ENCODE measurements at places on chromosomes 2 and 18.

DNA sequence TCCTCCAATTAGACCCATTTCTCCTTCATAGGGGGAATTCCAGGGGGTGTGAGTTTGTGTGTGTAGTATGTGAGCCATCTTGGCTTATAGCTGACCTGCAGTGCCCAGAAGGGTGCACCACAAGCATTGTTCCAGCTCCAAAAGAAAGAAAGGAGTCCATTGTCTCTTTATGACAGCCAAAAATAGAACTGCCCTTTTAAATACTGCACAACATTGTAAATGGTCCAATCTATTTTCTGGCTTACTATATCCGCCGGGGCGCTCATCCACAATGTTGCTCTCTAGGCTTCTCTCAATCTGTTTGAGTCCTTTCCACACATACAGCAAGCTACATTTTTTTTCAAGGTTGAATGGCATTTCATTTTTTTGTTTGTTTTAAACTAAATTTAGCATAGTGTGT is 517.5 kb downstream of the STK39 start:
- no peak for DNase-seq

DNA sequence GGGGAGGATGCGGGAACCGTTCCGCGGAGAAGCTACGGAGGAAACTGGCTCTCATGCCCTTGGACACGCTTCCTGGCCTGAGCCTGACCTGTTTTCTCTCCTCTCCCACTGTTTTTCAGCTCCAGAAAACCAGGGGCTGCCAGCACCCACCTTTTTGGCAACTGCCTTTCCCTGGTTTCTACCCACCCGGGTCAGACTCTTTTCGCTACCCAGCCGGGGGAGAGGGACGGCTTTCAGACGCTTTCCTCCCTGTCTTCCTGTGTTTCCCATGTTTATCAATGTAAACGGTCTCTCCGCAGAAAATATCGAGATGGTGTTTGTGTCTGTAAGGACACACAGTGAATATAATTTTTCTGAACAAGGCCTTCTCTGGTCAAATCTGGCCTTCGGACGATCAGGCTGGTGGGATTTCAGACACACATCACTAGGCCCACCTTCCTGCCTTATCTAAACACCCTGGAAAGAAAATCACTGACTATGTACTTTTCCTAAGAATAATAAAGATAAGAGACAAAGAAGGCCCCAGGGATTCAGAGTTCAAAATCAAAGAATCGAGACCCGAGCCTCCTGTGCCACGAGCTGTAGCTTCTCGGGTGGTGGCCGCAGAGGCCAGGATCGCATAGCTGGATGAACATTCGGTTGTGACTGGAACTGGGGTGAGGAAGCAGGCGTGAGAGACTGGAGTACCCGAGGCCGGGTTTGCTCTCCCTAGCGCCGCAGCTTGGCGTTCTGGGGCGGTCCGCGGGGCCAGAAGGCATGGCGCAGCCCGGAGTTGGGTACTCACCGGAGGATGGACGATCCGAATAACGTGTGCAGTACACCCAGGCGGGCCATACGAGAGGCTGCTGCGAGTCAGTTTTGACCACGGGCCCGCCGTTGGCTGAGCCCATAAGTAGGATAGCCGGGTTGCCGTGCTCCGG is 1.7 kb downstream of the EN1 start:
- no peak for DNase-seq

- DNase-seq: no peak
Observed at GRCh38 chr2:113124181-113124961, 3.0 kb upstream of the IL1RN start.

DNA sequence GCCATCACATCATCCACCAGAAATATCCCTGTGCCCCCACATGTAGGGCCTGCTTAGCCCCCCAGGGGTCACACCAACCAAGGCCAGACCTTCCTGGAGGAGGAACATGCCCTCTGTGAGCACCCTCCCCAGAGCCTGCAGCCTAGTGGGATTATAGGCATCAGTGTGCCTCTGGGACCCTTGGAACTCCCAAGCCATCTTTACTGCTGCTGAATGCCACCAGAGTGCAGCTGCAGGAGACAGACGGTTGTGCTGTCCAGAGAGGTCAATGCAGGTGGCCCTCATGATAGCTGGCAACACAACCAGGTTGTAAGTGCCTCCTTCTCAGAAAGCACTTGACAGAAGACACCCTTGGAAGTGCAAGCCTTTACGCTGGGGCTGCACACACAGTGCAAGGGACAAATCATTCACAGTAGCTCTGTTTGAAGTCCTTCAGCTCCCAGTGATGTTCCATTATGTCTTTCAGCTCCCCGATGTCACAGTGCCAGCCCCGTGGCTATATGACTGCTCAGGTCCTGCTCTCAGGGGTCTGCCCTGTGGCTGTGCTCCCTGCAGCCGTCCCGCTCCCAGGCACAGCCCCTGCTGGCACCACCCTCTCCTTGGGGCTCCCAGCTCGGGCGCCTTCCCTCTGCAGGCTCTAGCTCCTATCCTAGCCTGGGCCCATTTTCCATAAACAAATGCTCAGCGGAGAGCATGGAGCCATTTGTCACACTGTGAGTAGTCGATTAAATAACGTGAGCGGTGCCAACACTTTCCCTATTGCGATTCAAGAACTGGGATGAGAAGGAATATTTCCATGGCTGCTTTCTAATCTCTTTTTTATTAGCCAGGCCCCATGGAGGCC is 65.1 kb downstream of the EDAR start:
- DNase-seq: no peak

- DNase-seq: no peak
Observed at GRCh38 chr2:44599130-44599529, 237.4 kb downstream of the CAMKMT start.

GRCh38 chr2:71530211-71530610 is 76.8 kb downstream of the DYSF start:
- no peak for DNase-seq

DNA sequence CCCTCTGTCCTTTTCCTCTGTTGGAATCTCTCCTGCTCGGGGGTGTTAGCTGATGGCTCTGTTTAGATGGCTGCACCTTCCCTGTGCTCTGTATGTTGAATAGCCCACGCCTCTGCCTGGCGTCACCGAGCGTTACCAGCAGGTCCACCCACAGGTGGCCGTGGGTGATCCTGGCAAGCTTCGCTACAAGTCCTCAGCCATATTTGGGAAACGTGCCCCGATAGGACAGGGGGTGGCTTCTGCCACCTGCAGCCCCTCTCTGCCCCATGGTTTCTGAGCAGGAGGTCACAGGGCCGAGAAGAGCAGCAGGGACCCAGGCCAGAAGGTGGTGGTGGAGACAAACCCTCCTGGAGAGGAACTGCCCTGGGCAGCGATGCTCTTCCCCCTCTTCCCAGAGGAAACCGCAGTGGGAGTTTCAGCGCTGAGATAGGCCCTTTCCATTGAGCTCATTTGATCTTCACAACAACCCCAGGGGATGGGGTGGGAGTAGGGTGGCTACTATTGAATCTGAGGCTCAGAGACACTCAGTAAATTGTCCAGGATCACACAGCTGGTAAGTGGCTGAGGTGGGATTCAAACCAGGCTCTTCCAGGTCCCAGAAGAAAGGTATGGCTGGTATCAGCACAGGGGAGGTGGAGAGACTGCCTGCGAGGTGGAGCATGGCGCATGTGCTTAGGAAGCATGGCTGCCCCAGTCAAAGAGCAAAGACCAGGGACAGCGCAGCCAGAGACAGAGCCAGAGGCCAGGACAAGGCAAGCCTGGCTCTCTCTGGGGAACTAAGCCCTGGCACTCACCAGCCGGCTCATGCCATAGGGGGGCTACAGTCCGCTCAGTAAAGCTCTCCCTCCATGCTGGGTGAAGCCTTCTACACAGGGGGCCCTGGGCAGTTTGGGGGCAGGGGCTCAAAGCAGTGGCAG is 15.0 kb downstream of the NGEF start:
- DNase-seq: no peak

DNA sequence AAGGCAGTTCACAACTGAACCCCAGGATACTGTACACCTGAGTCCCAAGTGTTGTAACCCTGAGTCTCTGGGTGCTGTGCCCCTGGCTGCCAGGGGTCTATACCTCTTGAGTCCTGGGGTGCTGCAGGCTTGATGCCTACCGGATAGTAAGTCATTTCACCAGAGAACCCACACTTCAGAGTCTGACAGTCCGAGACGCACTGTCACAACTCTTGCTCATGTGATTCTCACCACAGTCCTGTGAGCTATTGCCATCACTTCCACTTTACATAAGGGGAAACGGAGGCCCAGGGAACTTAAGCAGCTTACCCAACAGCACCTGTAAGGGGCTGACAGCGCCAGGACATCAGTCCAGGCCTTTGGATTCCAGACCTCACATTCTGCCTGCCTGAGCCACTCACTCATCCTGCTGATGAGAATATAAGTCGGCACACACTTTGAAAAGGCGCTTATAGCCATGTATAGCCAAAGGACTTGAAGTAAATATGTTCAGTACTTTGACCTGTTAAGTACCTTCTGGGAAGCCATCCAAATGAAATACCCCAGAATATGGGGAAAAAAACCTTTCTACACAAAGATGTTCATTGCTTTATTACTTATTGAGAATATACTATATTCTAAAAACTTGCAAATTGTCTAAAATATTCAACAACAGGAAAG is 180.7 kb upstream of the ID2 start:
- no peak for DNase-seq

DNA sequence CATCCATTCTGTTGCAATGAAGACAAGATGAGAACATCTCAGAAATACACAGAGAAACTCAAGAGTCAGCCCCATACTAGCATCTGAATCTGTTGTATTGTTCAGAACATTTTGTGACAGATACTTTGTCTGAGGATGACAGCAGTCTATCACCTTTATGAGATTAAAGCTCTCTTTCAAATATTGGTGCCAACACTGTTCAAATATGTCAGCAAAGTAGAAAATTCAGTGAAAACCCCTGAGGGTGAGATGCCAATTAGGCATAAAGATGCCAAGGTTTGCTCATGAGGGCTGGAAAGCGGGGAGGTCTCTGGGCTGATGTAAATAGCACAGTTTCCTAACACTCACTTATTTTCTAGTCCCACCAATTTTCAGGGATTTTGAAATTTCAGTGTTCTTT is 1054.2 kb upstream of the CRIM1 start:
- no peak for DNase-seq

DNA sequence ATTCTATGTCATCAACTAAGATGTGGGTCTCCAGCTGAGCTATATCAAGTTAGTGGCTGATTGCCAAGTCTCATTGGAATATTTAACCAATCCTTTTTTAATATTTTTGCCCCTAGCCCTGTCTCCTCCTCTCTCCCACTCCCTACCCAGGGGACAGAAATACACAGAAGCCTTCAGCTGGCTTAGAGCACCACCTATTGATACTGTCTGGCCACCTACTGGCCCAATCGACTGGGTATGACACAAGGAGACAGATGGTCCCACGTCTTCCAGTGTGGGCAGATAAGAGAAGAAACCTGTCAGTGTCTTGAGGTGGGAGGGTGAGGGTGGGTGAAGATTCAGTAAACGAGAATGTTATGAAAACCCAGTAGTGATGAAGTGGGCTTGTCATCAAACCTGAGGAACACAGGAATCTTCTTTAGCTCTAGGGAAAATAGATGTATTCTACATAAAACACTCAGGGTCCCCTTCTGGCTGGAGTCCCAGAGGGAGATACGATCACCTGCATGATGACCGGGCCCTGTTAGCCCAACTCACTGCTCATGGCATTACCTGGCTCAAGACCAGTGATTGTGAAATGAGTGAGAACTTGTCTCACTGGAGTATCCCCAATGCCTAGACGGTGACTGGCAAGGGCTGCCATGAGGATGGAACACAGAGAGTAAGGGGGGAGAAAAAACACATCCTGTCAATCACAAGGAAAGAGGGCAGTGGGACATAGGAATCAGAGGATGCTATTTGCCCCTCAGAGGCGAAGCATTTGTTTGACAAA is 26.7 kb downstream of the POLR1A start:
- no peak for DNase-seq

DNA sequence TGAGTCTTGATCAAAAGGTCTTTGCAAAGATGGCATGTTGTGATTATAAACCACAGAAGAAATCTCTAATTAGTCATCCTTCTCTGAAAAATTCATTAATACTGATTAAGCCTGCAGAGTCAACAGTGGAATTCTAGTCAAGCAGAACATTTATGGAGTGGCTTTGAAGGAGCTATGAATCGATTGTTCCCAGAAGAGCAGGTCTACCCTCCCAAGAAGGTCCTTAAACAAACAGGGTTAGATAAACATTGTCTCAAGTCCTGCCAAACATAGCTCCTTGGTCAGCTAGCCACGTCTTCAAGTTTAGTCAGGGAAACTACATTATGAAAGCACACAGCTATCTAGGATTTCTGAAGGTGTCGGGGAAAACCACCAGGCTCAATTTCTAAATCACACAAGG is 88.9 kb downstream of the ITGA4 start:
- no peak for DNase-seq

DNA sequence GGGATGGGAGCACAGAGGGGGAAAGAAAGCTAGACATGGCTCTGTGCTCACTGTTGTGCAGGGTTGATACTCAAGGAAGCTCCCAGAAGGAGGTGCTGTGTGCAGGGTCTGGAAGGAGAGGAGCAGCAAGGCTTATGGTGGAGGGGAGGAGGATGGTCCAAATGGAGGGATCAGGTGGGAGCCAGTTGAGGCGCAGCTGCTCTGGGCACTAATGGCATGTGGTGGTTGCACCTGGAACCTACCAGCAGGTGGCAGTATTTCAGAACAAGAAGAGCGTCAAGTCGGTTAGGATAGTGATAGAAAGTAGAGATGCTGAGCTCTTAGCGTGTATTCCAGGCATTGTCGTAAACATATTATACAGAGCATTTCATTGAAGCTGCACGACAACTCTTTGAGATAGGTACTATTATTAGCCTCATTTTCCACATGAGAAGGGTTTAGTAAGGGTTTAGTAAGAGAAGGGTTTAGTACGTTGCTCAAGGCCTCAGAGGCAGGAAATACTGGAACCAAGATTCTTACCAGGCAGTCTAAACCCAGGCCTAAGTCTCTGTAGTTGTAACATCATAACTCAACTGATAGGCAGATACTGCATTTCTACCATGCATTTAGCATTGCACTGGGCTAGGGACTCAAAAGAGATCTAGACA is 223.7 kb downstream of the CYP26B1 start:
- DNase-seq: peak; percentile 65

- DNase-seq: no peak
Observed at GRCh38 chr2:199405241-199405640, 52.5 kb downstream of the SATB2 start.

DNA sequence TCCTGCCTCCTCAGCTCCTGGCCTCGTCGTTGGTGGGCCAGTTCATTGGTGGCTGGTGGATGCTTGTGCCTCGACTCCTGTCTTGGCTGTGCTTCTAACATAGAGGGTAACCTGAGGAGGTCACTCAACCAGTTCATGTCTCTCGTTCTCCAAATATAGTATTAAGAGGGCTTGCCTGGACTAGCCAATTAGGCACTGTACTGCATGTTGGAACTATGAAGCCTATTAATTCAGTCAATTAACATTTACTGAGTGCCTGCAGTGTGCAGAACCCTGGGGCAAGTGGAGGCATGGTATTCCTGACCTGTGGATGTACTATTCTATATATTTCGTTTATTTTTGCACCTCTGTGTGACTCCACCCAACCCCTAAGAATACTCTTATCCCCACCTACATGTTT is 89.9 kb upstream of the PELI1 start:
- DNase-seq: no peak

GRCh38 chr2:20528713-20529112 is 81.8 kb downstream of the RHOB start:
- DNase-seq: no peak
